Stimulated activated CD4-positive, alpha-beta T cell treated with anti-CD3 and anti-CD28 coated beads, Interleukin-4, amount 100 ng/mL, for 4 hours (primary cell): ENCODE measurements at places on chromosomes 3 and 15.

GRCh38 chr15:32674681-32675080 lies 33.2 kb downstream of the SCG5 start:
- DNase-seq = no peak

DNA sequence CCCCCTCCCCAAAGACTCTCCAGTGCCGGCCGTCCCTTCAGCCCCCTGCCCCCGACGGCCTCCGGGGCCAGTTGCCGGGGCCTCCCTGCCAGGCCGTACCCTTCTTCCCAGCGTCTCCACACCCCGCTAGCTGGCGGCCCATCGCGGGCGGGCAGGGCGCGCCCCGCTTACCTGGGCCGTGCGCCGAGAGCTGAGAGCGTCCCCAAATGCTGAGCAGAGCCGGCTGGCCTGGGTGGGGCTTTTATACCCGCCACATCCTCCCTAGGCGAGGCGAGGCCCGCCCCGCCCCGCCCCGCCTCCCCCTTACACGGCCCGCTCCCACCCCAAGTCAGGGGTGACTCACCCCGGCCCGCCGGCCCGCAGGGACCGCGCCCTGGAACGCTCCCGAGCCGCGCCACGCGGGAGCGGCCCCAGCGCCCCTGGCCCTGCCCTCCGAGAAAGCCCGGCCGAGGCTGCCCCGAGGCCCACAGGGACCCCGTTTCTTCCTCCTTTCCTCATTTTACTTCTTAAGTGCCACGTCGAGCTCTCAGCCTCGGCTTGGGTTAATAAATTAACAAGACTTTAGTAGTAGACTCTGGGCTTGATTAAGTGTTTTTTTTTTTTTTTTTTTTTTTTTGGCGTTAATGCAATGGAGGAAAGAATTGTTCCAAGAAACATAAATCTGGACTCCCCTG lies at the start of gene ANXA2:
Gene ANXA2 (minus strand): TSS at position 215 of the 674 bp plus-strand sequence. CDS start 11,911 bp downstream, outside the sequence.
- DNase-seq = peak; percentile 72

DNA sequence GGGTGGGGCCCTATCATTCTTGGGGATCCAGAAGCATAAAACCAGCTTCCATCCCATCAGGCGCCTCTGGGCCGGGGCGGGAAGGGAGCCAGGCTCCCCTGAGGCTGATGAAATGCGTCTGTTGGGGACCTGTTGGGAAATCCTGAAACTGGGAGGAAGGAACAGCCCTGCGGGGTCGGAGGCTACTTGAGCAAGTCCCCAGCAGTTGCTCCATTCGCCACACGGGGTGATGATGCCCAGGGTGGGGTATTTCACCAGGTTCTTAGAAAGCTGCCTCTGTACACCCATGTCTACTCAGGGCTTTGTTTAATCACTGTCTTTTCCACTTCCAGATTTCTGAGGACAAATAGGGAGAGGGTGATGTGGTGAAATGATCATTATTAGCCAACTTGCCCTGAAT lies 25.4 kb upstream of the TSEN2 start:
- DNase-seq = no peak

DNA sequence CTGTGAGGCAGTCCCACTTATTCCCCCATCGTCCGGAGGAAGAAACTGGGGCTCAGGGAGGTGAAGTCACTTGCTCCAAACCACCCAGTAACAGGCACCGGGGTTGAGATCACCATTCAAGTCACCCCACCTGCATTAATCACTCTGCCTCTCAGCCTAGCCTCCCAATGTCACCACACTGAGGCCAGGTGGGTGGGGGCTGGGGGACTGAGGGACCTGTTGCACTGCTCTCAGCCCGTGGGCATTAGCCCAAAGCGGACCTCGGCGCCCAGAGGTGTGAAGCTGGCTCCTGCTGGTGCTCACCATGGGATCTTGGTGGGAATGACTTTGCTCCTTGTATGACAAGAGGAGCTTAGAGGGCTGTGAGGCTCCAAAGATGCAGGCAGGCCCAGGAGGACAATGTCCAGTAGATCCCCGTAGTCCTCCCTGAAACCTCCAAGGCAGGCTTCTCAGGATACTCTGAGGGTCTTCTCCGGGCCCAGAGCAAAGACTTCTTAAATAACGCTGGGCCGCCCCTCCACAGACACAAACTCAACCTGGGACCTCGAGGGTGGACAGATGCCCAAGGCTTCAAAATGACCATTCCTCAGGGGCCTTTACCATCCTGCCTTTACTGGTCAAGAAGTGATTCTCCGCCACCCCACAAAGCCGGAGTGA lies 1.7 kb downstream of the NT5DC2 start:
- no peak for DNase-seq

GRCh38 chr3:170419557-170420087 lies 954 bp downstream of the CLDN11 start:
- DNase-seq = no peak

DNA sequence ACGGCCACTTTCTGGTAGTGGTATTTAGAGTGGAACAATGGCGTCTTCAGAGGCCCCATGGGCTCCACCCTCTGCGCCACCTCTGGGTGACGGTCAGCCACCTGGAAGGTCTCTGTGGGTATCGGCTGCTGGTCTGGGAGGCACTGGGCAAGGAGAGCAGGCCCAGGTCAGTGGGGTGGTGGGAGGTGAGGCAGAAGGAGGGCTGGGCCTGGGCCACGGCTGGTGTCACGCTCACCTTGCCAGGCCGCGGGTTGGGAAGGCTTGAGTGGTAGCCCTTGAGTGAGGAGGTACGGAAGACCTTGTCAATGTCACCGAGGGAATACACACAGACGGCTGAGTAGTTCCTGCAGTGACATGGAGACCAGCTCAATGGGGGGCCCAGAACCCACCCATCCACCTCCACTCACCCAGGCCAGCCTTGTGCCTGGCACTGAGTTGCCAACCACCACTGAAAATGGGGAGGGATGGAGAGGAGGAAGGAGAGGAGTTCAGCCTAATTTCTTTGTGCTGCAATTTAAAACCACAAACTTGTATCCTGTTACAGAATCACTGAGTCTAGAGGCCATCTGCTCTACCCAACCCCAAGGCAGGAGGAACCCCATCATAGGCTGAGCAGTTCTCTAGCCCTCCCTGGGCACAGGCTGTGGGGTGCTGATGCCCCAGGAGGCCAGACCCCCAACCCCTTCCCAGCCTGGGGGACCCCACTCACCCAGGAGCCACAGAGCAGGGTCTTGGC lies 19.0 kb downstream of the SEMA7A start:
- no peak for DNase-seq

DNA sequence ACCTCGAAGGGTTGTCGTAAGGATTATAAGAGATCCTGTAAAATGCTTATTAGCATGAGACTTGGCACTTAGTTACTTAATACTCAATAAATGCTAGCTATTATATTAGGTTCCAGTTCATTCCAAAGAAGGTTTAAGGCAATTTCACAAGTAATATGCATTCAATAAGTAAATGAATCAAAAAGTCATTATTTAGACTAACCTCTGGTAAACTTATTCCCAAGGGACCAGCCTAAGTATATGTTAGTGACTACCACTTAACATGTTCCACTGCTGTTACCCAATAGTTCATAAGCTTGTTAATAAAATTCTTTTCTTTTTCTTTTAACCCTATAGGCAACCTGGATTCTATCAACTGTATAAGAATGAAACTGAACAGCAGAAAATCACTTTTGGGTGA lies 5.1 kb downstream of the PDCD10 start:
- DNase-seq = no peak

DNA sequence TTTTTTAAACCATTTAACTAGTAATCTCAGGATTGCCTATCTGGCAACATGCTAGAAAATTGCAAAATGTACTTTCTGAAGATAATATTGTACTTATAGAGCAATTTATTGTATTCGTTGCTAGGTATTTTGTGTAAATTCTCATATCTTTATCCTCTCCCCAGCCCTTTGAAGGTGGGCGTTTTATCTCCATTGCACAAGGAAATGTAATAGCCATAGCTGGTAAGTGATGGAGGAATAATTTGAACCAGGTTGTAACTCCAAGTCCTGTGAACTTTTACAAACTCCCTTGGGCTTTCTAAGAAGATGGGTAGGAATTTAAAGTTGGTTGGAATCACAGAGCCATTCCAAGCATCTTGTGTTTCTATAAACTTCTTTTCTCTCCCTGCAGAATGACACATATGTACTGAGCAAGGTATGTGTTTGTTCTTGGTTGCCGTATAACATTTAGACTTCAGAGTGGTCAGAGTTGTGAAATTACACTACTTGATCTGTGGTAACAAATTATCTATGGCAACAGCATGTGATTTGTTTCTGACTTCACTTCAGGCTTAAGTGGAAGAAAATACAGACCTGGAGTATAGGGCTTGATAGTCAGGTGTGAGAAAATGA lies 170.9 kb downstream of the AKAP13 start:
- DNase-seq = no peak

DNA sequence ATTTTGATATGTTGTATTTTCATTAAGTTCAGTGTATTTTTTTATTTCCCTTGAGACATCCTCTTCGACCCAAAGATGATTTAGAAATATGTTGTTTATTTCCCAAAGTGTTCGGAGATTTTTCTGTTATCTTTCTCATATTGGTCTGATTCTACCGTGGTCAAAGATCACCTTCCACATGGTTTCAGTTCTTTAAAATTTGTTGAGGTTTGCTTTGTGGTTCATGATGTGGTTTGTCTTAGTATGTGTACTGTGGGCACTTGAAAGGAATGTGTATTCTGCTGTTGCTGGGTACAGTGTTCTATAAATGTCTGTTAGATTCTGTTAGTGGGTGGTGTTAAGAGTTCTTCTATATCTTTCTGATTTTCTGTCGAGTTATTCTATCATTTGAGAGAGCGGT lies 103.4 kb upstream of the FHIT start:
- DNase-seq = no peak

- DNase-seq = no peak
Observed at GRCh38 chr15:43948691-43949325, 122.0 kb downstream of the WDR76 start.

GRCh38 chr3:138854204-138854603 lies 19.5 kb upstream of the PIK3CB start:
- no peak for DNase-seq

DNA sequence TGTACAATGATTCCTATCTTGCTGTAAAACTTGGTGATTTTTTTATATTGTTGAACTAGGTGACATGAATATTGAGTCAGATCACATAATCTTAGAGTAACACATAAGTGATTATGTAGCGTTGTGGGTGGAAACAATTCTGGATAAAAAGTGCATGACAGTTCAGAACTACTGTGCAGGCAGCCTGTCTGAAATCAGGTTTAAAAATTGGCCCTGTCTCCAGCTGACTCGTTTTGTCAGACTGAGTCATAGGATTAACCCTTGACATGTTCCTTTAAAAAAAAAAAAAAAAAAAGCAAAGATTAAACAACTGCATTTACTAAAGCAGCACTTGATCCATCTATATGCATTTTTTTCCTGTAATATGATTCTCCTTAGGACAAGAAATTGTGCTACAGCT lies 160.0 kb upstream of the CGNL1 start:
- DNase-seq = no peak

DNA sequence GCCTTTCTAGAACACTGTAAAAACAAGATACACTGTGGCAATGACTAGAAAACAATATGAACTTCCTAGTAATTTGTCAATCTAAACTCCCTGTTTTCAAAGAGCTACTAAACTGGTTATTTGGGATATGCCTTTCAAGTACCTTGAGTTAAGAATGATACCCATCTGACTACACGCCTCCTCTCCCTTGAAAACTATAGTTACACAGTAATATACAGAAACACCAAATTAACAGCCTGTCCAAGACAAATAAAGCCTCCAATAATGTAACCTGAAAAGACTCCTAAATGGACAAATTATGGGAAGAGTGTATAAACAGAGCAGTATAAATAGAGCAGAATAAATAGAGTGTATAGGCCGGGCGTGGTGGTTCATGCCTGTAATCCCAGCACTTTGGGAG lies 70.1 kb downstream of the SMARCC1 start:
- DNase-seq = no peak

DNA sequence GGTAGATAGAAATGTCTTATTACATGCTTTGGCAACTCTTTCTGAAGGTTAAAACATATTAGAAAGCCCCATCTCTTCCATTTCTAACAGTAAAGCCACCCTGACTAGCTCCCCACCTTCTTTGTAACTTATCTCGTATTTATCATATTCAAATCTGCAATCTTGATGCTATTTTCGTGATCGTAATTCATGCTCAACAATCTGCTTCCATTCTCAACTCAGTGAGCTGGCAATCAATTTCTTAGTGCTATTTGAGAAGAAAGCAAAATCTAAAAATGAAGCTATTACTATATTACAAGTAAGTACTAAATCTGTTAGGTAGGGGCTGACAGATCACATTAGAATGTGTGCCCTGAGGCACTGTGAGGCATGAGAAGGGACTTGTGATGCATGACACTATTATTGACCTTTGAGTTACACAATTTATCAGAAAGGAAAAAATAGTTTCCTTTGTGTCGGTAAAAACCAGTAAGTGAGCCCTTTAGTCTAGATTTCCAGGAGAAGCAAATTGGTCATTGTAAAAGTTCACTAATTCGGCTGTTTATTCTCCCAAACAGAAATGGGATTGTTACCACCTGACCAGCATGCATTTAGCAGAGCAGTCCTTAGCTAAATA lies 379.7 kb upstream of the CNTN6 start:
- DNase-seq = no peak

DNA sequence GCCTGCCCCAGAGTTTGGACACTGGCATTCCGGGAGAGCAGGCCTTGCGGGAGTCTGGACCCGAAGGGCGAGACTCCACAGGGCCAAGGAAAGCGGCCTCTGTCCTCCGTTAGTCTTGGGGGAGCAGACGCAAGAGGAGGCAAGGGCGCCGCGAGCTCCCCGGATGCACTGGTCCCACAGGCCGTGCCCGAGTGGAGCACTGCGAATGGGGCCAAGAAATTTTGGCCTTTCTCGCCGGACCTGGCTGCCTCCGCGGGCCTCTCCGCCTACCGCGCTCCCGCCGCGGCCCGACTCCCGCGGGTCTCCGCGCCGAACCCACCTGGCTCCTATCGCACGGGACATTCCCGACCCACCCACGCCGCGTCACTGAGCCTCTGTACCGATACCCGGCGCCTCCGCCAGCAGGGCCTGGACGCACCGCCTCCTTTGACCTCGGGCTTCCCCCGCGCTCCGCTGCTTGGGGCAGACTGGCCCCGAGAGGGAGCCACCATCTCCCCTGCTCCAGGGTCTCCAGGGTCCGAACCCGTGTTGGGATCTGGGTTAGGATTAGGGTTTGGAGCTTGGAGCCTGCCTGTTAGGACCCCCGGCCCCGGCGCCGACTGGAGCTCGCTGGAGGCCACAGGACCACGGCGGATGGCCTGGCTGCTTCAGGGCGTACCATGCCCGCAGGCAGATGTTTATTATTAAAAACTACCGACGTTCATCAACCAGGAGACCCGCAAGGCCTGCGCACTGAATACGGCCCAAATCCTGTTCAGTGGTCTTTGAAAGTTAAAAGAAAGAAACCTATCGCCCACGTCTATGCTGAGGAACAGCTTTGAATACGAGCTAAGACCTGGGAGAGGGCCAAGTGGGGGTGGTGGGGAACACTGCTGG lies 11.7 kb downstream of the SHOX2 start:
- DNase-seq = no peak
